ENCODE measurements at places on chromosomes 16 and 17.
A peak's percentile ranks its signal among the peaks of the same experiment; 100 is the strongest.

- DNase-seq: peak; percentile 80
Observed at GRCh38 chr16:57297856-57298255, 13.4 kb upstream of the PLLP start.

- no peak for DNase-seq
Observed at GRCh38 chr17:78818152-78818846, 22.3 kb downstream of the USP36 start.

GRCh38 chr17:60863892-60864707 is 186.4 kb downstream of the BCAS3 start:
- DNase-seq: no peak

DNA sequence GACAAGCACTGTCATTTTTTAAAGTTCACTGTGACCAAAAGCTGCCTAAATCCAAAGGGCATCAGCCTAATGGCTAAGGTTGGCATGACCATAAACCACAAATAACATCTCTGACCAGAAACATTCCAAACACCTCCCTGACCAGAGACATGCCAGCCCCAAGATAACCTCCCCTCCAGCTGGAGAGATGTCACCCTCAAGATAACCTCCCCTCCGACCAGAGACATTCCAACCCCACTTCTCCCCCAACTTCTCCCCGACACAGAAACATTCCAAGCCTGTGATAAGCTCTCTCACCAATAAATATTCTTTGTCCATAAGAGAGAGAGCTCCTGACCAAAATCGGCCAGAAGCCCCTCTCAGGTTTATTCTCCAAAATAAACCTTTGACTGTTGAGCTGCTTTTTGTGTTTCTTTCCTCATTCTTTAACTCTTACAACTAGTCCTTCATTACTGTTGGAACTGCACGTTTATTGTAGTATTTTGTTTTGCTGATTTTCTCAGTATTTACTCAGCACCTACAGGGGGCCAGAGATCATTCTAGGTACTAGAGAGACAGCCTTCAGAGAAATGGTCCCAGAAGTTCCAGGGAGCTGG is 325.6 kb downstream of the SLC39A11 start:
- no peak for DNase-seq

DNA sequence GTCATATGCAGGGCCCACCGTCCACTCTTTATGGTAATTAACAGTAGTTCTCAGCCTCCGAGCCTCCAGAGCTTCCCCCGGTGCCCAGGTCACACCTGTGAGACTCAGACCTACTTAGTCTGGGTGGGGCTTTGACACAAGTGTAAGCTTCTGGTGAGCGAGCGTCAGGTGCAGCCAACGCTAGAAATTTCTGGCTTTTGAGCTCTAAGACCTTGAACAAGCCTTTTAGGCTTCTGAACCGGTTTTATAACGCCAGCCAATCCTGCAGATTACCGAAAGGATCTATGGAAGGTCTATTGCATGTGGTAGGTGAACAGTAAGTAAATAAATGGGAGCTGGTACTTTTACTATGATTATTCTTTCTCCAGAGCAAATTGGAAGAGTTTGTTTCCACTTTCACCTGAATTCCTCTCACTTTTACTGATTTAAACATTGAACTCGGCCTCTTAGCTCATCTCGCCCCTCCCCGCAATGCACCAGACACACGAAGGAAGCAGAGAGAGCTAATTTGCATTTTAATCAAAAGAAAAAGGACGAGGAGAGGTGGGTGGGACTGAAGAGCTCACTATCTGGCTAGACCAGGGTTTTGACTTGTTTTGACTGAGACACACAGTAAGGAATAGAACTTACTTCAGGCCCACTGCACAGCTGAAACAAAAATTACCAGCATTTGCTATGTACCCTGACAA is 47.1 kb downstream of the ABAT start:
- no peak for DNase-seq

GRCh38 chr17:47791025-47791424 is 30.6 kb downstream of the OSBPL7 start:
- DNase-seq: no peak

GRCh38 chr16:15714393-15715172 is 64.5 kb downstream of the NDE1 start:
- DNase-seq: no peak

- DNase-seq: no peak
Observed at GRCh38 chr17:65892912-65893377, 299.0 kb downstream of the CEP112 start.

GRCh38 chr16:21599122-21600030 is at the start of gene METTL9:
Gene METTL9 (plus strand): TSS chr16:21599577. CDS start chr16:21599734, 157 bp downstream.
- peak; percentile 94 for DNase-seq
